ENCODE measurements at places on chromosomes 11 and 22.

DNA sequence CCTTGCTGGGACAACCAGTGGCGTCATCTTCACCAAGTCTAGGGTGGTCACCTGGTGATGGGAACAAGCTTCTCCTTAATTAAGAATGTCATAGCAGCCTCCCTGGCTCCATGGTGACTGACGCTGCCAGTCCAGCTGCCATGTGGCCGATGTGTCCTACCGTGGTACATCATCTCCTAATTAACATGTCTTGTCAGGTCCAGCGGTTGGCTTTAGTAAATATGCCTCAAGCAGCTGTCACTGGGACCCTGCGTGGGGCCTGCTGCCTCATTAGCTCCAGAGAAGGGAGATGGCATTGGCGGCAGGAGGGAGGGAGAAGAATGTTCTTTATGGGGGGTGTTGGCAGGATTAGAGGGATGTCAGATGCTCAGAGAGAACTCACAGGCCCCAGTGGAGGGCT, 271.9 kb downstream of the ST3GAL4 start:
- DNase-seq, result no peak

DNA sequence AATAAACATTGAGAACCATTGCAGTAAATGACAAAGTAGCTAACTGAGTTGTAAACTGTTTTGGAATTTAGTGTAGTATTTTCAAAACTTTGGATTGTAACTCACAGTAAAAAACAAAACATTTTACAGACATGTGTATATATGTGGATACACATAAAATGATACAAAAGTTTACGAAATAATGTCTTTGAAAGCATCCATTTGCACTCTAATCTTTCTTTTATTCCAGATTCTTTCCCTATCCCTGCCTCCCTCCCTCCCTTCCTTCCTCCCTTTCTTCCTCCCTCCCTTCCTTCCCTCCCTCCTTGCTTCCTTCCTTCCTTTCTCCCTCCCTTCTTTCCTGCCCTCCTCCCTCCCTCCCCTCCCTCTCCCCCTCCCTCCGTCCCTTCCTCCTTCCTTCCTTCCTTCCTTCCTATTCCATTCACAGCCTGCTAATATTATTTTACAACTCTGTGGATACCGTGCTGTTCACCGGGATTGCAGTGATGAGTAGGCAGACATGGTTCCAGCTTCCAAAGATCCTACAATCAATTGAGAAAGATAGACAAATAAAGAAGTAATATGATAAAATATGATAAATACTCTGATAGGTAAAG, 3.5 kb downstream of the RRM1 start:
- no peak for DNase-seq

- no peak for DNase-seq
These were observed 26.7 kb downstream of the DHCR7 start for GRCh38 chr11:71421392-71421950.

- peak; percentile 10 for DNase-seq
These were observed 669 bp downstream of the MICAL3 start for GRCh38 chr22:18023509-18024275.

DNA sequence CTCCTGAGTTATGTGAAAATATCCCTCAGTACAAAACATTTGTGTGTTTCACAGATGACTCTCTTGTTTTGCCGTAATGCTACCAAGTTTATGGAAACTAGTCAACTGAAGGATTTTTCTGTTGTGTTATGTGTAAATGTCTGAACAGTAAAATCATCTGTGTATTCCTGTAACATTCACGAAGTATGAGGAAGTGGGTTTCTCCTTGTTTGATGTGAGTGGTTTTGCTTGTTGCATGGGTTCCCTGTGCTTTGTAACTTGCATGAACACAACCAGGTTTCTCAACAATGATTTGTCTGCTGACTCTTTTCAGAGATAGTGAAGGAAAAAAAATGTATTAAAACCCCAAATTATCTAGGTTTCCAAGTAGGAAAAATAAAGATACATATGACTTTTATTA, 138.1 kb downstream of the PGR start:
- DNase-seq, result no peak

- no peak for DNase-seq
These were observed 43.0 kb downstream of the MMP20 start for GRCh38 chr11:102582140-102582539.

DNA sequence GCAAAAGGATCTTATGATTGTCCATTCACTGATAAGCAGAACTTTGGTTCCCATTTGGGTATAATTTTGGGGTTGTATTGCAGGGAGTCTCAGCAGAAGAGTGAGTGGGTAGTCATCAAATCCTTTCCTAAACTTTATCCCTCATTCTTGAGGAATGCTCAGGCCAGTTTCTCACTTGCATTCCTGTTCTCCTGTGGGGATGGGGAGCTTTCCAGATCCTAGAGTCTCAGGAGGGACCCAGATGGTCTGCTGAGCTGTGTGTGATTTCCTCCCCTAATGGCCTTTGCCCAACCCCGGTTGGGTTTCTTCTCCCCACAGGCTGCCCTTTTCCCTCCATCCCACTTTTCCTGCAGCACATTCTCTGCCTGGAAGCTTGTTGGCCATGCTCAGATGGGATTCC, 79.9 kb downstream of the MIAT start:
- no peak for DNase-seq

- no peak for DNase-seq
These were observed 72.7 kb upstream of the ARFGAP3 start for GRCh38 chr22:42929838-42930155.

- no peak for DNase-seq
These were observed 854.3 kb downstream of the LUZP2 start for GRCh38 chr11:25350899-25351803.

DNA sequence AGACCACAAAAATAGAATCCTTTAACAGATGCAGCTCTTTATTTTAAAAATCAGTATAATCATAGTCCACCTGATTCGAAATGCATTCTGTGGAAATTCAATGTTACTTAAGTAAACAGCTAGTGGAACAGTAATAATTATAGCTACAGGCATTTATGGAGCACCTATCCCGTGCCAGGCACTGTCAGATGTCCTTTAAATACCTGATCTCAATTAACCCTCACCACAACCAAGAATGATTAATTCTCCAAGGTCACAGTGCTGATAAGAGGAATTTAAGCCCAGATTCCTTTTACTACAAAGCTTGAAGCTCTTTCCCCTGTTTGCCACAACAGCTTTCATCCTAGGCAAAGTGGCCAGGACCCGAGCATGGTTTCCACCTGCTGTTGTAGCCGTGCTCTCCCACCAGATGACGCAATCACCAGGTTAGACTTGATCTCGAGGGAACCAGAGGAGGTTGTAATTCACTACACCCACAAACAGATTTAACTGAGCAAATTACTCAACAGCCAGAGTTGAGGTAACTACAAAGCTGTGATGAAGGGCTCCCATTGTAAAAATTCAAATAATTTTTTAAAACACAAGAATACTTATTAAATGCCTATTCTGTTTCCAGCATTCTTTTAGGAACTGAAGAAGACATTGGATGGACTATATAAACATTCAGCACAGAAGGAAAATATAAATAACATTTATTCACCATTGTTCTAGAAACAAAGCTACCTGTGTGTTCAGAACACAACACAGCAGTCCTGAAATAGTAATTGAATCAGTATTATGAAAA, 10.3 kb downstream of the PRDM10 start:
- peak; percentile 24 for DNase-seq

DNA sequence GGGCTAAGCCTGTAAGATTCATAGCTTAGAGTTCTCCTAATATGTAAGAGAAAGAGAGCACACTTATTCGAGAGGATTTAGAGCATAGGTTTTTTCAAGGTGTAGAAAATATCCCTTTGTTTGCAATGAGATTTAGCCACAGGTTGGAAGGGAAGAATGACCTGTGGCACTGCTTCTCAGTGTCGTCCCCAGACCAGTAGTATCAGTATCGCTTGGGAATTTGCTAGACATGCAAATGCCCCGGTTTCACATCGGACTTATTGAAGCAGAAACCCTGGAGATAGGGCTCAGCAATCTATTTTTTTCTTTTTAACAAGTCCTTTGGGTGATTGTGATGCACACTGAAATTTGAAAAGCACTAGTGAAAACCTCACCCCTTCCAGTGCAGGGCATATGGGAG, 362.6 kb upstream of the C11orf87 start:
- no peak for DNase-seq

DNA sequence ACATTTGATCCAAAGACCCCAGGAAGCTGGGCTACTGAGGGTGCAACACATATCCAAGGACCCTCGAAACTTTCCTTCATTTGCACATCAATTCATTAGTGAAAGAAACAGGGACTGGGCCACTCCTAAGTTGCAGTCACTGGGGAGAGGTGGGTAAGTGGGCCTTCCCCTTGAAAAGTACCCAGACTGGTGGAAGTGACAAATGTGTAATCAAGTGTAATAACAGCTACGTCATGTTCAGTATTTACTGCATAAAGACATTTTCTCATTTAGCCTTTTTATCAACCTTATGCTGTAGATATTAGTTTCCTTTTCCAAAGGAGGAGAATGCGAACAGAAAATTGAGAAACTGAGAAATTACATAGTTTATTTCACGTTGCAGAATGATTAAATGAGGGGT, 101.9 kb upstream of the OLFML1 start:
- DNase-seq, result no peak

GRCh38 chr22:50710886-50711285, 27.1 kb upstream of the ACR start:
- no peak for DNase-seq

- DNase-seq, result no peak
These were observed 48.2 kb upstream of the CEP295 start for GRCh38 chr11:93613231-93613831.

DNA sequence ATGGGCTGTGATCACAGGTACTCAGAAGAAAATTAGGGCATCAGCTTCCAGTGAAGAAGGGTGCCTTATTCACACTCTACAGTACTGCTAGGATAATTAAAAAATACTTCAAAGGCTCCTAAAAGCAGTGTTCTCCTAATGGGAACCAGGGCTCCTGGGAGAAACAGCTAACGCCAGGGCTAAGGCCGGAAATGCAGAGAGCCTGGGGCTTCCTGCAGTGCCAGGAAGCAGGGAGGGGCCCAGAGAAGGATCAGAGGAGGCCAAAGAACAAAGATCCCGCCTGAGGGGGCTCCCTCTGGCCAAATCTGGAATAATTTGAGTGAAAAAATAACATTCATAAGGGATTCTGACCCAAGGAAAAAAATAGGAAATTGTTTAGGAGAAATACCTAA, 27.5 kb downstream of the TOLLIP start:
- DNase-seq, result no peak

DNA sequence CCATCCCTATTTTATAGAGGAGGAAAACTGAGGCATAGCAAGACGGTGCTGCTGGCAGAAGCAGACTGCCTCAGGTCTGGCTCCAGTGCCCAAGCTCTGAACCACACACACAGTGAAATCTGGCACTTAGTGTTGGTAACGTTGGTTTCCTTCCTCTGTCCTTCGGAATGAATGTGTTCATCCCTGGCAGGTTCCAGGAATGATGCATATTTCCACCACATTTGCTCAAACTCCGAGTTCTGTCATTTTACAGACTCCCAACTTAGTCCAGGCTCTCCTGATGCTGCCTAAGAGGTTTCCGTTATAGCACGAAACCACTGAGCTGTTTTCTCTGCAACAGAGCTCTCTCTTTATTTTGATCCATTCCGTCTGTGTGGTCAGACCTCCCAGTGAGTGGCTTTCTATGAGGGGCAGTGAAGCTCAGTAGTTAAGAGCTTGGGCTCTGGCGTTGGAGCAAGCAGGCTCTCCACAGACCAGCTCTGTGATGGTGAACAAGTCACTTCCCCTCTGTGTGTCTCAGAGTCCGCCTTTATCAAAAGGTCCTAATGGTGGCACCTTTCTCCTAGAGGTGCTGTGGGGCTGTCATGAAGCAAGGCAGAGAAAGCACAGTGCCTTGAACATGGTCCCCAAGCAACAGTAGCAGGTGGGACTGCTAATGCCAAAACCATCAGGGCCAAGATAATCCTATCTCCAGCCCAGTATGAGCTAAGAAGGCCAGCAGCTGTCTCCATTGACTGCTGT, 200.3 kb downstream of the MYO18B start:
- DNase-seq, result no peak

- DNase-seq, result no peak
These were observed 251.1 kb downstream of the NXPE2 start for GRCh38 chr11:114929351-114930000.

DNA sequence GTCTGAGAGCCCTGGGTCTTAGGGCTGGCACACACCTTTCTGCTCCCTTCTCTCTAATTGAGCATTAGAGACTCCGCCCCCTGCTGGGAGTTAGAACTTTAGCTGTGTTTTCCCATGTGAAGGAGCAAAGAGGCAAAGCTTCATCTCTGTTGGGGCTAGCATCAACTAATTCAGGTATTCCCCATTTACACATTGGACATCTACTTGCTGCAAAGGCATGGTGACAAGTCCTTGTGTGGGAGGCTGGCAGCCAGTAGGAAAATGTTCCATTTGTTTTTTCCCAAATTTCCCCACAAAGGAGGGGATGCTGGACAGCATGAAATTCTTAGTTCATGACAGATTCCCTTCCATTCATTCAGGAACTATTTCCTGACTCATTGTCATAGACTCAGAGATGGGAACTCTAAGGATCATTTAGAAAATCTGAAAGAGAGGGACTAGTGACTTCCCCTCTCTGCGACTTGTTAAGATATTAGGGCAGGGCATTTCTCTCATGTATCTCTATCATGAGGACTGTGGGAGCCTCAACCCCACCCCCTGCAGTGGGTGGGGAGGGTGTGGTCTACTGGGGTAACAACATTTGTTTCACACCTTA, 3.6 kb downstream of the CD44 start:
- DNase-seq, result peak; percentile 44

DNA sequence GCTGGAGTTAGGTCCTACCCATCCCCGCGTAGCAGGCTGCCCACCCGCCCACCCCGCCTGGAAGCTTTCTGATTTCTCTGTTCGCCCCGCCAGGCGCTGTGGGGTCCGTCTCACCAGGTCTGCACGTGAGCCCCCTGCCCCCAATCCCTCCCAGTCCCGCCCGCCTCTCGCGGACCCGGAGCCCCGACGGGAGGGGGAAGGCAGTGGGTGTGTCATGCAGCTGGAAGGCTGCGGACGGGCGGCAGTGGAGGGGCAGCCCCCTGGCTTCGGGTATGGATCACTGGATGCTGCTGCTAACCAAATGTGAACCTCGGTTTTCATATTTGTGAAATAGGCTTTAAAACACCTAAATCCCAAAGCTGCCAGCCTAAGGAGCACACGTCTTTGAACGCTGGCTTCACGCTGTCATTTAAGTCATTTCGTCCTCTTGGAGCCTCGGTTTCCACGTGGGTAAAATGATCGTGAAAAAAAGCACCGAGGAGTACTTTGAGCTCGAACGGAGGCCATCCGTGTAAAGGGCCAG, 568 bp upstream of the BIK start:
- DNase-seq, result no peak

All from CD4-positive, alpha-beta T cell treated with Interferon alpha-2 for 1 hour (primary cell).